Stimulated activated CD4-positive, alpha-beta T cell treated with anti-CD3 and anti-CD28 coated beads, Interleukin-2, amount 100 ng/mL, for 48 hours (primary cell): ENCODE measurements at places on chromosomes 12 and 14.

DNA sequence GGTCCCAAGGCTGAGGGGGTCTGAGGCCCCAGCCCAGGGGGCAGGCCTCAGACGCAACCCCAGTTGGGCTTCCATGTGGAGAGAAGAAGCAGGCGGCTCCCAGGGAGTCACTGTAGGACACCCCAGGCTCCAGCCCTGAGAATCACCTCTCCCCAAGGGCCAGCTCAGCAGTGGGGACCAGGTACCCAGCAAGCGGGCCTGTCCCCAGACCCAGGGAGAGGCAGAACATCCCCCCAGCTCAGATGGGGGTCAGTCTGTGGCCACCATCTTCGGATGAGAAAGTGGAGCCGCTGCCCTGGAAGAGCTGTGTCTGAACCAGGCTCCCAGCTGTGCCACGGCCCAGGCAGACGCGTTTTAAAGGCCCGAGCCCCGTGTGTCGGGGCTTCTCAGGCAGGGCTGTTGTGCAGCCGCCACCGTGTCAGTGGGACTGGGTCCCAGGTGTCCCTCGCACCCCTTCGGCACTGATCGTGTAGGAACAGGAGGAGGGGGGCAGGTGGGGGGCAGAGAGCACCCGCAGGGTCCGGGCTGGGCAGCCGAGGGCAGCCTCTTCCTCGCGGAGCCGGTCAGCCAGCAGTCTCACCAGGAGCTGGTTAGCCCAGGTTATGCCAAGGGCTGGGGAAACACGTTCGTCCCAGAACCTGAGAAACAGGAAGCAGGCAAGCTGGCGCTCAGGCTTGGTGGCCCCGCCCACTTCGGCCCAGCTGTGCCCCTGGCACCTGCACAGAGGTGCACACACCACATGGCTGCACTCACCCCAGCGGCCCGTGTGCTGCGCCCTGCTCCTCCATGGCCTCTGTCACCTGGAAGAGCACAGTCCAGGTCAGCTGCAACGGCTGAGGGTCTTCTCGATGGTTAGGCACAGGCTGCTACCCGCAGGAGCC lies 16.6 kb downstream of the XRCC3 start:
- no peak for DNase-seq

DNA sequence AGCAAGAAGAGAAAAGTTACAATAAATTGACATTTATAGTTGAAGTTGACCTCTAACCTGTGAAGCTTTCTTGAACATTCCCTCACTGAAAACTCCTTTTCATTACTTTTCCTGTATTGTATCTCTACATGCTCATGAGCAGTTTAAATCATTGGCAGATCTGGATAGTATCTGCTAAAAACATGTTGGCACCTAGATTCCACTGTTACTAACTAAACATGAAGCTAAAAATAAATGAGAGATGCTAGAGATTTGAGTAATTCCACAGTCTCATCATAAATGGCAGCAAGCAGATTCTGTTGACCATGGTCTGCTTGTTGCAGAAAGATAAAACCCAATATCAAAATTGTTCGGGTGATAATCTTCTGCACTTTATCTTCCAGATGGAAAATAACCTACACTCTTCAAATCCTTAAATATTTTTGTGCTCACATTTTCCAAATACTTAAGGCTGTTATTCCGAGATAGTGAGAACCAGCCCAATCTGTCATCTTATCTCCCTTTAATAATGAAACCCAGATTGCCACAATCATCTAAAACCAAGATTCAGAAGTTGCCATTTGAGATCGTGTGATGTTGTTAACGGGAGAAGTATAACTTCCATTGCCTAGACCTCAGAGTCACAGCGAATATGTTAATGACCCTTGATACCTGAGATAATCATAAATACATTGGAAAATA lies 171.0 kb upstream of the DAAM1 start:
- no peak for DNase-seq

DNA sequence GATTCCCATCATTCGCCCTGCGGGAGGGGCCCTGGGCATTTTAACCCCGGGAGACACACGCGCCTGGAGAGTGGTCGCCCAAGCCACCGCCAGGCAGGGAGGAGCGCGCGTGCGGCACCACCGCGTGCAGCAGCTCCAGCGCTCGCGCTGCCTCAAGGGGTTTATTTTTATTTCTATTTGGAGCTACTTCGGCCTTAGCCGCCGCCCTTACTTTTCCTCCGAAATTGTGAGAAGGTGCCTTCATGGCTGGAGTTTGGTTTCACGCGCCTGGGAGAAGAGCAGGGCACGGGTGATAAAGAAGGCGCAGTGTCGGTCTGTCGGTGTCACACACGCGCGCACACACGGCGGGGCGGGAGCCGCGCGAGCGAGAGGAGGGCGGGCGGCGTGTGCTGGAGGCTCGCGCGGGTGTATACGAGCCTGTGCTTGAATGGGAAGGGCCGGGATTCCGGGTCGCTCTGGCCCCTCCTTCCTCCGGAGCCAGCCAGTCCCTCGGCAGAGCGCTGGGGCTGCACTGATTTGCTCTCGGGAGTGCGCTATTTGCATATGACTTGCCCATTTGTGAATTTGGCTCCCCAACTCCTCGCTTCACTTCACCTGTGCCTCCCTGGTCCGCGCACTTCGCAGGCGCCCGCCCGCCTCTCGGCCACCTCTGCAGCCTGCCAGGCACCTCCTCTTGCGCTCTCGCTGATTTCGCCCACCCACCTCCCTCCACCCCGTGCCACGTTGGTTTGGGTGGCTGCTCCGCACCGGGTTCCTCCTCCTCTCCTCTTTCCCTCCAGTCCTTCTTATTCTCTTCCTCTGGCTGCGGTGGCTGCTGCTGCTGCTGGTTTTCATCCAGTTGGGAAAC lies 932.3 kb downstream of the DIO2 start:
- DNase-seq, result no peak

DNA sequence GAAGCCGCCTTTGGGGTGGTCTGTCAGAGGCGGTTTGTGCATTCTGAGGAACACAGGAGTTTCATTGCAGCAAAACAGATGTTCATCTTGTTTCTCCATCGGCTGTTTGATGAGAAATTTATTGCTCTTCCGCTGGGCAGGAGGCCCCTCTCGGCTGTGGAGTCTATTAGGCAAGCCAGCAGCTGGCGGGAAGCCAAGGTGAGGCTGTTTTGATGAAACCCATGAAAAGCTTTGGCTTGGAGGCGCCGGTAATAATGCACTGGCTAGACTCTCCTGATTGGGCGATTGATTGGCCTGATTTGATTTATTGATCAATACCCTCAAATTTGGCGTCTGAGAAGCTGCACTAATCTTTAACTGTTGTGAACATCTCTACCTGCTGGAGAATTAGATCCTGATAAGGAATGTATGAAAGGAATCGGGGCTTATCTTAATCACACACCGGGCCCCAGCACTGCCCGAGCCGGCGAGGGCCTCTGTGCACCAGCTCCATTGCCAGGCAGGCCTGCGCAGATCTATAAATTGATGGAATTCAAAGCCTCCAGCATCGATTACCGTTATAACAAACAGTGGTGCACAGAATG lies 187.7 kb downstream of the PHETA1 start:
- DNase-seq, result no peak

- no peak for DNase-seq
These were observed 354.9 kb downstream of the TMEM121 start for GRCh38 chr14:105881021-105881930.

DNA sequence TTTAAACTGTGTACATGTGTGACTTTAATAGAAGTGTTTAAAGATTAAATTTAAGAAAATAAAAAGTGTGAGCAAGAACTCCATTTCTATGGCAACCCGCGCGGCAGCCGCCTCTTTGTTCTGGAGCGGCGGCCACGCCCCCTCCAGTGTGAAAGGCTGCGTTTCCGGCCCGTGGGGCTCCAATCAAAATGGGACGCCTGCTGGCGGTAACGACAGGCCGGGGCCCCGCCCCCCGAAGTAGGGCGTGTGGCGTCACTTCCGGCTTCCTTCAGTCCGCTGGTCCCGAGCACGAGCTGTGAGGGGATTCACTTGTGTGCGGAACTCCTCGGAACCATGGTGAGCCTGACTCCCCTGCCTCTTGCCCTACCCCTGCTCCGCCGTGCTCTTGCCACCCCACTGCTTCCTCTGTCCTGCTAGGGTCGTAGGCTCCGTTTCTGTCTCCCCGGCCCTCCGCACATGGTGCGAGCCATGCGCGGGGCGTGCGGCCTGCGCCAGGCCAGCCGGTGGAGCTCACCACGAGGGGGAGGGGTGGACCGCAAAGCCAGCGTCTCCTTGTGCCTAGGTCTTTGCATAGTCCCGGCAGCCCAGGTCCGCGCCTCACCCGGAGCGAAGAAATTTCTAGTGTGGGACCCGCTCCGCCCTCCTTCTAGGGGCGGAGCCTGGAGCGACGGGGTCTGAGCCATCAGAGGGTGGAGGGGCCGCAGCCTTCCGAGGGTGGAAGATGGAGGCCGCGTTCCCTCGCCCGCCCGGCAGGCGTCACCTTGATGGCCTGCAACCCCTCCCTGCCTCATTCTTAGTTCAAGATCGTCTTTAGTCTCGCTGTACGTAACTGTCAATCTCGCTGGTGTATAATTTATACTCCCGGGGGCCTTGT lies at the start of gene CCT2:
CCT2 (plus strand) TSS at position 271 of the 874 bp plus-strand sequence; CDS start at position 334, 63 bp downstream.
- DNase-seq, result peak; percentile 94

GRCh38 chr12:25979563-25979962 lies 21.1 kb downstream of the RASSF8 start:
- DNase-seq, result no peak

DNA sequence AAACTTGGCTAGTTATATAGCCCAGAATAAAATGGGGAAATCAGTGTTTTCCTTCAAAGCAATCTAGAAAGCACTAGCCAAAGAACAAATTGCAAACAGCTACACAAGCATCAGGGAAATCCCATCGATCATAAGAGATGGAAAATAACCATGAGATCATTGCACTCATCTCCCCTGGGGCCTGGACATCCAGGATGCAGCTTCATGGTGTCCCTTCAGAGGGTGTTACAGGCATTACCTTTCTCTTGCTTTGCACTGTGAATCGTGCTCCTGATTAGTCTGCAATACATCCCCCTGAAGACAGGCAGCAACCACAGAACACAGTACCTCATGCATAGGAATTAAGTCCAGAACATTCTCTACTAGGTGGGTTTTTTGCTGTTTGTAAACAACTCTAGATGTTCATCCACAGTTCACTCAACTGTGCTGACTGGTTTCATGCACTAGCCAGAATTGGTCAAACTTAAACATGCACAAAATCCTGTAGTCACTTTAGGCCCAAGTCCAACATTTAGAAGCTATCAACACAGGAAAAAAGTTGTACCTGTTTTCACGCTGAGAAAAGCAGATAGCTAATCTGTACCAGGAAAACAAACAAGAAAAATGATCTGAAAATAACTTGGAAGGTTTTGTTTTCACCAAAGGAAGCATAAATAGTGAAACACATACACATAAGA lies 120.1 kb downstream of the ZFP36L1 start:
- no peak for DNase-seq

DNA sequence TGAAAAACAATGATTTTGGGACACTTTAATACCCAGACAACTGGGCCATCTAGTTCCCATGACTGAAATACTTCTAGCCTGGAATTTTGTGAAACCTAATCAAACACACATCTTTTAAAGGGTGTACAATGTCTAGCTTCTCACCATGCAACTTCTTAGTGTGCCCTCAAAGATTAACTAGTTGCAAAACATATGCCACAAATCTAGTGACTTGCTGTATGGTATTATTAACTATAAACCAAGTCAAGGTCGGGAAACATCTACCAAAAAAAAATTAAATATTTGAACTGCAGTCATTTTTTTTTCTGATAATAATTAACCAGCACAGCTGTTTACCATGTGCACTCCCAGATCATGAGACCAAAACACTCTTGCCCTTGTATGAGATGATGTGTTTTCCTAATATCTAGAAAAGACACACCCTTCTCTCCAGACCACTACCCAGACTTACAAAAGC lies 171.8 kb upstream of the FOXN3 start:
- no peak for DNase-seq

DNA sequence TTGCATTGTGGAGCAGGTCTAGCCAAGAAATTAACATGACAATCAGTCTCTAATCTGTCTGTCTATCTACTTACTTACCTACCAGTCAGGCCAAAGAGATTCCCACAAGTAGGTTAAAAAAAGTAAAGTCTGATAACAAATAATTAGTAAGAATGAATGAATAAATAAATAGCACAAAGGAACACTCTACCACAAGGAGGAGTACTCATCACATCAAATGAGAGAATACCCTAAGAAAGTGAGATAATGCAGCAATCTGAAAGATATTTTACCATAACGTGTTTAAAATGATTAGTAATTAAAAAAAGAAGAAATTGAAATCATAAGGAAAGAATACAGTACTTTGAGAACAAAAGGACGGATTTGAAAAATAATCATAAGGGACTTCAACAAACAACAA lies 187.2 kb downstream of the SYNE2 start:
- no peak for DNase-seq

DNA sequence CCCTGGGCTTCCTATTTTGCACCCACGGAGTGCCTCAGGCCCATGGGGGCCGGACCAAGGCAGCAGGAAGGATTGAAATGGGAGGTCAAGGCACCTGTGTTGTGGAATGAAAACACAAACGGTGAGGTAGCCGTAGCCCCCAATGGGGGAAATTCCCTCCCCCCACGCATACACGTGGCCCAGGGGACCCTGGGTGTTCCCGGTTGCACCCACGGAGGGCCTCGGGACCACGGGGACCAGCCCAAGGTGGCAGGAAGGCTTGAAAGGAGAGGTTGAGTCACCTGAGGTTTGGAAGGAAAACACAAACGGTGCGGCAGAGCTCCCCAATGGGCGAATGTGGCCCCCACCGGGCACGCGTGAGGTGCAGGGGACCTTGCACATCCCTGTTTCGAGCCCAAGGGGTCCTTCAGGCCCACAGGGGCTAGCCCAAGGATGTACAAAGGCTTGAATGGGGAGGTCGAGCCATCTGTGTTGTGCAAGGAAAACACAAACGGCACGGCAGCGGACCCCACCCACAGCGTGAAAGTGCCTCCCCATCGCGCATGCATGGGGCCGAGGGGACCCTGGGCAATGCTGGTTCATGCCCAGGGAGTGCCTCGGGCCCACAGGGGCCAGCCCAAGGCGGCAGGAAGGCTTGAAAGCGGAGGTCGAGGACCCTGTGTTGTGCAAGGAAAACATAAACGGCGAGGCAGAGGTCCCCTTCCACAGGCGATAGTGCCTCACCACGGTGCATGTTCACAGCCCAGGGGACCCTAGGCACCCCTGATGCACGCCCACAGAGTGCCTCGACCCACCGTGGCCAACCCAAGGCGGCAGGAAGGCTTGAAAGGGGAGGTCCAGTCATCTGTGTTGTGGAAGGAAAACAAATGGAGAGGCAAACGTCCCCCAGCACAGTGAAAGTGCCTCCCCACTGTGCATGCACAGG lies 376.7 kb downstream of the ALG10 start:
- no peak for DNase-seq

- DNase-seq, result peak; percentile 49
These were observed at the start of gene AKAP5 for GRCh38 chr14:64465191-64465822. TSS of gene AKAP5 (plus strand) at chr14:64465499. CDS start at chr14:64468395, 2,896 bp downstream.

DNA sequence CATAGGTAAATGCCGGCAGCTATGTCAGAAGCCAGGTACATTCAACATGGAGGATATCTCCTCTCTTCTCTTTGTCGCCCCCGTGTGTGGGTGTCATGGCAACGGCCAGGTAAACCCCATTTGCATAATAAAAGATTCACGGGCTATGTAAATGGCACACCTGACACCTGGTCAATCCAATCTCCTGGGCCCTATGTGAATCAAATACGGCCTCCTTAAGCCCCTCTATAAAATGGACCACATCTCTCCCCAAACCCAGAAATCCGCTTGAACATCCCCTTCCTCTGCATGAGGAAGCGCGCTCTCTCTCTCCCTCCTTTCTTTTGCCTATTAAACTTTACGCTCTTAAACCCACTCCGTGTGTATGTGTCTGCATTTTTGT lies 363.7 kb downstream of the SOX5 start:
- no peak for DNase-seq

- no peak for DNase-seq
These were observed 150.5 kb upstream of the KRR1 start for GRCh38 chr12:75661908-75662307.
